Activated CD4-positive, alpha-beta memory T cell treated with anti-CD3 and anti-CD28 coated beads, Interleukin-2, amount 10 ng/mL, durations not matched to agents 7 days and 5 days (primary cell): ENCODE measurements at places on chromosomes 6 and 20. TPM values are rescaled to one million over a fixed set of nuclear protein-coding genes. Genes with fewer than 3 reads are reported as not detected.
A peak's percentile ranks its signal among the peaks of the same experiment; 100 is the strongest.

GRCh38 chr6:148708707-148709106 is 38.1 kb upstream of the UST start:
- H3K4me3 ChIP-seq = no peak overlapping the region
- peaks cover 11% of the 10 kb centered on the region for H3K4me1 ChIP-seq
- peaks cover 3% of the 10 kb centered on the region for H3K36me3 ChIP-seq
- DNase-seq = no peak
- no peak overlapping the region for H3K27ac ChIP-seq

- peaks cover 21% of the 10 kb centered on the region for H3K4me1 ChIP-seq
- no peak overlapping the region for H3K4me3 ChIP-seq
- peak; percentile 62 for DNase-seq
- peak overlapping the region; percentile 37 for H3K27ac ChIP-seq
- H3K27me3 ChIP-seq = peaks cover 3% of the 10 kb centered on the region
Observed at GRCh38 chr6:43733471-43734293, 36.3 kb upstream of the VEGFA start.

GRCh38 chr20:45073221-45073620 is 27.7 kb downstream of the KCNS1 start:
- no peak overlapping the region for H3K4me3 ChIP-seq
- no peak for DNase-seq
- no peaks in the 10 kb centered on the region for H3K27me3 ChIP-seq
- peaks cover 60% of the 10 kb centered on the region for H3K36me3 ChIP-seq
- peaks cover 3% of the 10 kb centered on the region for H3K4me1 ChIP-seq
- no peak overlapping the region for H3K27ac ChIP-seq

GRCh38 chr6:138847884-138848283 is 52.0 kb downstream of the ECT2L start:
- H3K36me3 ChIP-seq = no peaks in the 10 kb centered on the region
- H3K27me3 ChIP-seq = peaks cover 3% of the 10 kb centered on the region
- no peaks in the 10 kb centered on the region for H3K4me1 ChIP-seq
- DNase-seq = no peak
- H3K4me3 ChIP-seq = no peak overlapping the region

DNA sequence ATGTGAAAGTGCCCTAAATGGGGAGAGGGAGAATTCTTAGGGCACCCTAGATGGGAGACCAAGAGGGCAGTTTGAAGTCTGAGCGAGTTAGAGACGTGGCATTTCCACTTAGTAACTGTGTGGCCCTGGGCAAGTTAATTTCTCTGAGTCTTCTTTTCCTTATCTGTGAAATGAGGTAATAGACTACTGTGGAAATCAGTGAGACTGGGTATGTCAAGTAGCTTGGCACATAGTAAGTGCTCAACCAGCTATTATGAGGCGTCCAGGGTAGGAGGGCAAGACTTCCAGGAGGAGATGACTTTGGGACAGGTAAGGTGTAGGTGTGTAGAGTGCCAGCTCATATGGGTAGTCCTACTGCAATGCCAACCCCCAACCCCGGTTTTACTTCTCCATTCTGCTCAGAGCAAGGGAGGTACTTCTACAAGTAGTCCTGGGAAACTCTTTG is 770 bp downstream of the KIF3B start:
- H3K4me3 ChIP-seq = peak overlapping the region; percentile 91
- peaks cover 53% of the 10 kb centered on the region for H3K4me1 ChIP-seq
- peak; percentile 18 for DNase-seq
- H3K27ac ChIP-seq = peak overlapping the region; percentile 78

The ZBP1 gene
- 51.9 TPM for total RNA-seq

- peaks cover 6% of the 10 kb centered on the region for H3K4me1 ChIP-seq
- no peak for DNase-seq
- no peaks in the 10 kb centered on the region for H3K36me3 ChIP-seq
- no peak overlapping the region for H3K4me3 ChIP-seq
- no peak overlapping the region for H3K27ac ChIP-seq
Observed at GRCh38 chr6:39310542-39310941, 3.7 kb downstream of the KCNK17 start.

DNA sequence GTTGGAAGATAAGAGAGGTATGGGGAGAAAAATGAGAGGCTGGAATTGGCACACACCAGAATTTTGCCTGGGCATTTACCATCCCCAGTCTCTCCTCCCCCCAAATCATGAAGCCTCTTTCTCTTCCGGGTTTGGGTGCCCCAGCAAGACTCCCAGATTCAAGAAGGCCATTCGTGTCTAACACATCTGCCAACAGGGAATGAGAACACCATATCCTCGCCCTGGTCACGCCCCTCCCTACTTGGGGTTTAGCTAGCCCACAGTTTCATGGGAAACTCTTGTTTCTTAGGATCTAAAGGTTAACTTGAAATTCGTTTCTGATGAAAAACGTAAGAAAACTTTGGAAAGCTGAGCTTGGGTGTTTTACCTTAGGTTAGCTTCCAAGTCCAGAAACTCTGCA is 105.5 kb upstream of the TMEM170B start:
- peaks cover 22% of the 10 kb centered on the region for H3K4me1 ChIP-seq
- H3K27me3 ChIP-seq = no peaks in the 10 kb centered on the region
- H3K36me3 ChIP-seq = no peaks in the 10 kb centered on the region

- H3K4me1 ChIP-seq = peaks cover 58% of the 10 kb centered on the region
- H3K36me3 ChIP-seq = peaks cover 48% of the 10 kb centered on the region
- no peak overlapping the region for H3K4me3 ChIP-seq
Observed at GRCh38 chr20:32332614-32333013, 25.5 kb upstream of the ASXL1 start.

The ERVFRD-1 gene
- total RNA-seq = not detected

GRCh38 chr20:57317789-57318371 is 11.7 kb upstream of the SPO11 start:
- H3K27ac ChIP-seq = no peak overlapping the region
- peak; percentile 33 for DNase-seq
- H3K27me3 ChIP-seq = peaks cover 27% of the 10 kb centered on the region
- H3K36me3 ChIP-seq = no peaks in the 10 kb centered on the region
- peaks cover 3% of the 10 kb centered on the region for H3K4me1 ChIP-seq

The DEFB114 gene
- not detected for total RNA-seq

The DAAM2 gene
- total RNA-seq = not detected

- H3K27me3 ChIP-seq = no peaks in the 10 kb centered on the region
- no peaks in the 10 kb centered on the region for H3K4me1 ChIP-seq
- DNase-seq = no peak
- H3K27ac ChIP-seq = no peak overlapping the region
- H3K36me3 ChIP-seq = no peaks in the 10 kb centered on the region
Observed at GRCh38 chr6:153790048-153790447, 249.0 kb upstream of the OPRM1 start.

The MRAP2 gene
- total RNA-seq = not detected

GRCh38 chr6:16512544-16513290 is 248.5 kb downstream of the ATXN1 start:
- H3K36me3 ChIP-seq = peaks cover 33% of the 10 kb centered on the region
- H3K27me3 ChIP-seq = no peaks in the 10 kb centered on the region
- peaks cover 66% of the 10 kb centered on the region for H3K4me1 ChIP-seq
- DNase-seq = no peak

GRCh38 chr6:34035161-34035560 is 110.7 kb downstream of the GRM4 start:
- H3K4me1 ChIP-seq = peaks cover 7% of the 10 kb centered on the region
- H3K27me3 ChIP-seq = peaks cover 11% of the 10 kb centered on the region
- H3K36me3 ChIP-seq = no peaks in the 10 kb centered on the region
- no peak for DNase-seq
- no peak overlapping the region for H3K27ac ChIP-seq
- H3K4me3 ChIP-seq = no peak overlapping the region

The CST4 gene
- total RNA-seq = not detected

DNA sequence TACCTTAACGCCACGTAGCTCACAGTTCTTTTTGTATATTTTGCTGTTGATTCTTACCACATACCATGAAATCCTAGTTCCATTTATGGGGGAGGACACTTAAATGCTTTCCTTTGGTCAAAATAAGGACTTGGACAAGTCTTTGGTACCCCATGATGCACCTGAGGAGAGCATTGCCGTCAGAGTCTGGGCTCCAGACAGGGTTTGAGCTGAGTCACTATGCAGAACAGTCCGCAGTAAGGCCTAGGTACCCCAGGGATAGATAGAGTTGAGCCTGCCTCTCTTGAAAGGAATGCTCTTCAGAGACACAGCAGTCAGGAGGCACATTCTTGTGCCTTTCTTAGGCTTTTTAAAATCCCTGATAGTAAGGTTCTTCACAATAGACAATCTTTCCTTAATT is 6.0 kb downstream of the PARD6B start:
- H3K27ac ChIP-seq = no peak overlapping the region
- DNase-seq = no peak
- peaks cover 2% of the 10 kb centered on the region for H3K36me3 ChIP-seq
- H3K4me1 ChIP-seq = peaks cover 30% of the 10 kb centered on the region
- no peaks in the 10 kb centered on the region for H3K27me3 ChIP-seq

- H3K4me3 ChIP-seq = peak overlapping the region; percentile 25
- peak overlapping the region; percentile 95 for H3K27ac ChIP-seq
- H3K27me3 ChIP-seq = no peaks in the 10 kb centered on the region
- DNase-seq = peak; percentile 74
- peaks cover 44% of the 10 kb centered on the region for H3K36me3 ChIP-seq
Observed at GRCh38 chr6:6654599-6655575, 66.4 kb downstream of the LY86 start.

DNA sequence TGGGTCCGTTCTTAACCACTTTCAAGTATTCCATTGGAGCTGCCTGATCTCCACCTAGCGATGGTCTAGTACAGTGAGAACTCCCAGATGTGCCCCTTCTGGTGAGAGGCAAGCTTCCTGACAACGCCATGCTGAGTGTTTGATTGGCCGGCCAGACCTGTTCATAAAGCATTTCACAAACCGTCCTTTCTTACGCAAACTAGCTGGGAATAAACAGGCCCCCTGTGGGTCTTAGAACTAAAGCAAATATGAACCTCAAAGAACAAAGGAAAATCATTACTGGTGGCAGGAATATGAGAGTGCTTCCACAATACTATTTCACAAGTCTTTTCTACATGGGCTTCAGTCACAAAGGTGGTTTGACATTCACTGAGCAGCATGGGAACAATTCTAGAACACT is 15.6 kb upstream of the GCNT2 start:
- peaks cover under 1% of the 10 kb centered on the region for H3K4me1 ChIP-seq
- no peaks in the 10 kb centered on the region for H3K36me3 ChIP-seq
- H3K27me3 ChIP-seq = peaks cover 10% of the 10 kb centered on the region
- DNase-seq = no peak
- H3K4me3 ChIP-seq = no peak overlapping the region

DNA sequence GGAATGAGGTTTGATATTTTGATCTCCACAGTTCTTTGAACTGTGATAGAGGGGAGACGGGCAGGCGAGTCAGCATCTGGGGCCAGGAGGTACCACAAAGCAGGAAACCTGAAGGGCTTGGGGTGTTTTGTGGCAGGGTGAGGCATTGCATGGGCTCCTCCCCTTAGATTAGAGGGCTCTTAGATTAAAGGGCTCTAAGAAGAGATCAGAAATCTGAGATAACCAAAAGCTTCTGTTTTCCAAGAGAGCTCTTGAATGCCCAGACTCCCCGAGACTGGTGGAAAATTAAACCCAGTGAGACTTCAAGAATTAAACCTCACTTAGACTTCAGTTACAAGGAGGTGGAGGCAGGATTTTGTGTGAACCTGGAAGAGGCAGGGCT is 2.4 kb upstream of the GPX5 start:
- H3K4me1 ChIP-seq = peaks cover 24% of the 10 kb centered on the region
- no peak overlapping the region for H3K27ac ChIP-seq
- no peaks in the 10 kb centered on the region for H3K36me3 ChIP-seq
- H3K27me3 ChIP-seq = peaks cover 47% of the 10 kb centered on the region
- peak; percentile 41 for DNase-seq

DNA sequence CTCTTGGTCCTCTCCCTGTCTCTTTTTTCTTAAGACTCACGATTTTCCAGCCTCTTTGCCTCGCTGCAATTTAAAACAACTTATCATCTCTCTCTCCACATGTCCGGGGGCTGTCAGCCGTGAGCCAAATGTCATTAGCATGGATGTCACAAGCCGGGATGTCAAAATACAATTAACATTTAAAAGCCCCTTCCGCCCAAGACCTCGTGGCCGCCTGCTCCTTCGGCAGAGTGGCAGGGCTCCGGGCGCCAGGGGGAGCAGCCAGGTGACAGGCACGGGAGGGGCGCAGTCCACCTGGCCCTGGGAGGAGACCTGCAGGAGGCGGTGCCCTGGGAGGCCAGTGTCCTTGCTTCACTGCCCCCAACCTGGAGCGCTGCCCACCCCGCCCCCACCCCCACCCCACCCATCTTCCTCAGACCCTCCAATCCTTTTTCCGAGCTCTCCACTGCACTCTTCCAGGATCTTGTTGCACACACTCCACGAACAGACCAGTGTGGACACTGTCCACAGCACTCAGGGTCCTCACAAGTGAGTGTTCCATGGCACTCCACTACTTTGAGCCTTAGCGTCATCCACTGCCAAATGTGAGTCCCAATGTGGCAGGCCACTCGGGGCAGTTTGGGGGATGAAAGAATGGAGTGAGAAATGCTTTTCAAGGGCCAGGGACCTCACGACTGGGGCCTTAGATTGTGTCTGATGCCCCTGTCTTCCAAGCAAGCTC is 5.6 kb upstream of the GRM4 start:
- H3K4me3 ChIP-seq = no peak overlapping the region
- no peaks in the 10 kb centered on the region for H3K36me3 ChIP-seq
- DNase-seq = no peak
- H3K4me1 ChIP-seq = no peaks in the 10 kb centered on the region
- no peak overlapping the region for H3K27ac ChIP-seq
- H3K27me3 ChIP-seq = peaks cover 63% of the 10 kb centered on the region

DNA sequence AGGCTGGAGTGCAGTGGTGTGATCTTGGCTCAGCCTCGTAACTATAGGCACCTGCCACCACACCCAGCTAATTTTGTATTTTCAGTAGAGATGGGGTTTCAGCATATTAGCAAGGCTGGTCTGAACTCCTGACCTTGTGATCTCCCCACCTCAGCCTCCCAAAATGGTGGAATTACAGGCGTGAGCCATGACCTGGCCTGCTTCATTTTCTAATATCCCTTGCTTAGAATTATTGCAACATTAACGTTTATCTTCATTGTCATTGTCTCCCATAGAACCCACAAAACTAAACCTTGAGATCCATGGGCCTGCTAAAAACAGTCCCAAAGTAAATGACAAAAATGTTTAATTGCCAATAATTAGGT is 6.1 kb downstream of the EEF1A1 start:
- no peaks in the 10 kb centered on the region for H3K27me3 ChIP-seq
- peaks cover 52% of the 10 kb centered on the region for H3K4me1 ChIP-seq

GRCh38 chr6:49551866-49552129 is 1.3 kb downstream of the C6orf141 start:
- H3K27me3 ChIP-seq = peaks cover 39% of the 10 kb centered on the region
- no peak for DNase-seq
- no peaks in the 10 kb centered on the region for H3K36me3 ChIP-seq
- H3K4me3 ChIP-seq = peak overlapping the region; percentile 58

The BMP7 gene
- not detected for total RNA-seq

The TREML1 gene
- not detected for total RNA-seq

The TLDC2 gene
- not detected for total RNA-seq

DNA sequence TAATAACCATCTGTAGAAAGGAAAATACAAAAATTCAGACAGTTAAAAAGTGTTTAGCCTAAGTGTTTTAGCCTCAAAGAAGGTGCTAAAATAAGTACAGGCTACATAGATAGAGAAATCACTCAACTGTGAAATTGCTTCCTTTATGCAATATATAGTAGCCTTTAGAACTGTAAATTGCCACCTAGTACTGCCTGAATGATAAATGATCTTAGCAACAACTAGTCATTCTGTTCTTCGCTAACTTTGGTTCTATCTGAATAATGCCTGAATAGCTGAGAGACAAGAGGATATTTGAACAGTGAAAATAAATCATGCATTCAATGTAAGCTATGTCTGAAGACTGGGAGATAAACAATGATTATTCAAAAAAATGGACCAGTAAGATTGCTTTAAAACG is 603.3 kb upstream of the PTCHD4 start:
- H3K36me3 ChIP-seq = no peaks in the 10 kb centered on the region
- H3K4me3 ChIP-seq = no peak overlapping the region
- no peak for DNase-seq
- H3K4me1 ChIP-seq = no peaks in the 10 kb centered on the region
- no peaks in the 10 kb centered on the region for H3K27me3 ChIP-seq
